Nephron progenitor cell (in vitro differentiated cells): ENCODE measurements at places on chromosomes 7 and 10.

- no peak for DNase-seq
Measured at GRCh38 chr10:122981066-122981464, 864 bp downstream of the PSTK start.

- no peak for DNase-seq
Measured at GRCh38 chr10:50572017-50572491, 51.7 kb downstream of the SGMS1 start.

DNA sequence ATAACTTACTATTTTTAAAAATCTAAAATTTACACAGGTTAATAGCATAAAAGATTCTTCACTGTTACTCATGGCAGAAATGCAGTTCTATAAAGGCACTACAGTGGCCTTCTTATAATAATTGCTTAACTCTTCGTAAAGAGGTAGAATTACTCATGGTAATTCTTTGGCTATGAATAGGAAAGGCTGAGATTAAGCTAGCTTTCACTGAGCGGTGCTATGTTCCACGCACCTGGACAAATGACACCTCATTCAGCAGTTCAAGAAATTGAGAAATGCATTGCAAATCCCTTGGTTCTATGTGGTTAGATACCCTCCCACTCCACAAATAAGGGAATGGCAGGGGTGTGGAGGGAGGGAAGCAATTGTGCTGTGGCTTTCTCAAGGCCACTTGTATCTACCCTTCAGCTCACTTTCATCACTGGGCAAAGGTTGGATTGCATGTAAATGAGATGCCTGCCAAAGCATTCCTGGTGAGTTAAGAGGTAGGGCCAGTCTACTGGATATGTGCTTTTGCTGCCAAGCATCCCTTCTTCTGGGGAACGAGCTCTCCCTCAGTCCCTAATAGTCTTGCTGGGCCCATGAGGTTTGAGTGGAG lies 210.9 kb downstream of the TEX36 start:
- DNase-seq, result no peak

GRCh38 chr10:11243425-11244222 lies 226.0 kb downstream of the CELF2 start:
- no peak for DNase-seq

DNA sequence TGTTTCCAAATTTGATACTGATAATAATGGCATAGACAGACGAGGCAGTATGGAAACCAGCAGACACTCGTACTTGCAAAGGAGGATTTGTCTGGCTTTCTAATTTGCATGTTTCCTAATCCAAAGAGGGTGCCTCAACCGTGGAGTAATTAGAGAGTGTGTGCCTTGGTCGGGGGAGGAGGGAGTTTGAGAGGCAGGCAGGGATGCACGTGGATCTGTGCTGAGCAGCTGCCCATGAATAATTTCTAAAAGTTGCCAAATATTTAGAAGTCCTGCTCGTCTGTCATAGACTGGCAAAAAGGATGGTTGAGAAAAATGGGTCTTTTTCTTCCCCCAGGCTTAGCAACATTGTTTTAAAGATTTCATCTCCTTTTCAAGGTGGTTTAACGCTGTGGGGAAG lies 69.4 kb downstream of the PTPRE start:
- DNase-seq, result no peak

- no peak for DNase-seq
Measured at GRCh38 chr10:103193820-103194529, 903 bp upstream of the NT5C2 start.

DNA sequence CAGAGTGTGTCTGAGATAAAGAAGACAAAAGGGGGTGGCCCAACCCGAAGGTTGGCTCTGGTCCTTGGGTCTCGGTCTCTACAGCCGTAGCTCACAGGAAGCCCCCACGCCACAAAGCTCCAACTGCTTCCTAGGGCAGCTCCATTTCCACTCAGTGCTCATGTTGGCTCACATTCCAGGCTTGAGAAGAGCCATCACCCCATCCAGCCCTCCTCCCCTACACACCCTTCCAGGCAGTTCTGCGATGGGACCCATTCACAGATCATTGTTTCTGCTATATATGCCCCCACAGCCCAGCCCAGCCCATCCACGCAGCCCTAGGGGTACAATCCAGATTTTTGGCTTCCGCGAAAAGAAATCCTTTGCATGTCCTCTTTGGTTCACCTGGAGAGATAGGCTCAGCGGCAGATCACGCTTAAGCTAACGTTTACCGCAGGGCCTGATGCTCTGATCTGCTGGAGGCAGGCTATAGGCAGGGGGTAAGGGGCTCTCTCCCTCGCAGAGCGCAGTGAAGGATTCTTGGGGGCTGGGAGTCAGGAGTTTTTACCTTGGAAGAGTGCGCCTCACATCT lies 6.2 kb upstream of the HOXA11 start:
- no peak for DNase-seq

DNA sequence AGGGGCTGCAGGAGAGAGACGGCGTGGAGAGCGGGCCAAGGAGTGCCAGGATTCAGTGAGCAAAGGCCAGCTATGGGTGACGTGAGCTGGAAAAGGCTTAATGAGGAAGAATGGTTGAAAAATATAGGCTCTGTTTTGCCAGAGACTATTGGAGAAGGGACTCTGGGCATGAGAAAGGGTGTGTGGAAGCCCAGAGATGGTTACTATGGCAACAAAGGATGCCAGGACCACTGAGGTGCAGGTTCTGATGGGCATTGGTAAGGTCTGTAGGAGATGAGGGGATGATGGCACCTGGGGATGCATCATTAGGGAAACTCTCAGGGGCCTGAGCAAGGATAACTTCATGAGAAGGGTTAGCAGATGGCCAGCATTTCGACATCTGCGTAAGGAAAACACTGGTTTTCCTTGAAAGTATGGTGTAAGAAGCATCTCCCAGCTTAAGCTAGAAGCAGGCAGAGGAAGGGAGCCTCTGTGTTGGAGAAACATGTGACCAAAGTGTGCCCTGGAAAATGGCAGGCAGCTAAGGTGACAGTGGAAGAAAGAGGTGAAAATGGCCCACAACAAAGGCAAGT lies 21.6 kb upstream of the FAM180A start:
- no peak for DNase-seq

- peak; percentile 99 for DNase-seq
Measured at GRCh38 chr7:44606341-44607140, at the start of gene OGDH. TSS of gene OGDH (plus strand) at chr7:44606627. CDS start at chr7:44624344, 17,717 bp downstream.

DNA sequence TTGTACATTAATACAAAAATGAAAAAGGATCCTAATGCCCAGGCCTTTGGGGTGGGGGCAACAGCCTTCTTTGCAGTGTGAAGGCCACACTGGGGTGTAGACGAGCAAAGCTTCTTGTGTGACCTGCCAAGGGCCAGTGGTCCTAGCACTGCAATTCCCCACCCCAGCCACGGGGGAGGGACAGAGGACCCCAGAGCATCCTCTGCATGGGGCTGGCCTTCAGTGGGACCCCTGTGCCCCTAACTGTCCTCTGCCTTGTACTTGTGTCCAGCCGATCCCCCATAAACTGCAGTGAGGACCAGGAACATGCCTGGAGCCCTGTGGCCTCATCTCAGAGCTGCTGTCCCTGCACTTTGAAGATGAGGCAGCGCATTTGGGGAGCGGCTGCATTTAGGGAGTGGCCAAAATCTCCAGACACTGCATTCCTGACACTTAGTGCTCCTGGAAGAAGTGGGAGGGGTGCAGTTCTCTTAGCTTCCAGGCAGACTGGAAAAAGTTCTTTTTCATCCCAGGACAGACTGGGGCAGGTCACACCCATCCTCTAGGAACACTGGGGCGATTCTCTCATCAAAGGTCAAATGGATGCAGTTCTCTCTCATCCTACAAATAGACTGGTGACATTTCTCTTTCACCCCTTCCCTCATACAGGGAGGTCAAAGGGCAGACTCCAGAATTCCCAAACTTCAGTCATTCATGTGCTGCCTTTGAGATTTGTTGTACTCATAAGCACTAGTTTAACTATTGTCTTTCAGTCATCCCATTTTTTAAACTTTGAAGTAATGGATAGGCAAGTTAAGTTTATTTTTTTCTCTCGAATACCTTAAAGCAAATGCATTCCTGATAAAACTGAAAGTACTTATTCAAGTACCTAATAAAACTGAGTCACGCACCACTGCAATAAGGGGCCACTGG lies 922 bp upstream of the MYO1G start:
- DNase-seq, result no peak

- no peak for DNase-seq
Measured at GRCh38 chr7:90424720-90425119, 21.5 kb downstream of the CLDN12 start.

- no peak for DNase-seq
Measured at GRCh38 chr7:115340828-115341227, 418.9 kb downstream of the MDFIC start.

- DNase-seq, result no peak
Measured at GRCh38 chr7:156612930-156613329, 27.6 kb upstream of the RNF32 start.

DNA sequence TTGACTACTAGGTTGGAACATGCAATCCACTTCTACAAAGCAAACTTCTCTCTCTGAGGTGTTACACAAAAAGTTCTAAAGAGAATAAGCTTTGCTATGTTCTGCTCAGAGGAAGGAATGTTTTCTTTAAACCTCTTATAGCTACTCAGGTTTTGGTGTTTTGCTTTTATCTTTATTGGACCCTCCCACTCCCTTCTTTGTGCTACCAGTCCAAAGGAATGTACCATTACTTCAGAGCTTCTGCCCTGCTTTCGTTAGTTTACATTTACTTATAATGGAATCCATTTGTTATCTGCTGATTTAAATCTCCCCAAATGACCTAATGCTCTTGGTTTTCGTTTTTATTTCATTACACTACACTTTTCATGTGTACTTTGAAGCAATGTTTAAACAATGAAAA lies 154.9 kb downstream of the ATE1 start:
- DNase-seq, result no peak

DNA sequence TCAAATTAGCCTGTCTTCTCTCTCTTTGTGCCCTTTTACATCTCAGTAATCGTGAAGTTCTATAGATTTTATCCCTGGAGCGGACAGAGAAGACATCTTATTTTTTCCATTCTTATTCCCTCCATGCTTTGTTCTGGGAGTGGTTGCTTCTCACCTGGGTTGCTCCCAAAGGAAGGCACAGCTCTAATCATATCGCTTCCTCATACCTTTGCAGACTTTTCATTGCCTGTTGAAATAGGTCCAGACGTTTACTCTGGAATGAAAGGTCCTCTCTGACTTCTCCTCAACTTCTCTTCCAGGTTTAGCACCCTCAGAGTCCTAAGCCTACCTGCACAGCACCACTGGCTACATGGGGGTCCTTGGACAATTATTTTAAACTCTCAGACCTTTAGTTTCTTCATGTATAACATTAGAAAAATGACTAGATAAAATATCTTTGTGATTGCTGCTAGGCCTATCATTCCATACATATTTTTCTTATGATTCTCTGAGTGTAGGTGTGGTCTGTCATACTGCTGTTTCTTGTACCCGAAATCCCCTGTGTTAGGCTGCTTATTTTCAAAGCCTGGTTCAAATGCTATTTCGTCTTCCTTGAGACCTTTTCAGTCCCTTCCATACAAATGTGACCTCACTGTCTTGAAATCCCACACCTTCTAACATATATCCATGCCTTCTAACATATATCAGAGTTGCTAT lies 418.1 kb downstream of the GFRA1 start:
- DNase-seq, result no peak

GRCh38 chr10:110706690-110707098 lies 62.6 kb downstream of the RBM20 start:
- DNase-seq, result no peak

DNA sequence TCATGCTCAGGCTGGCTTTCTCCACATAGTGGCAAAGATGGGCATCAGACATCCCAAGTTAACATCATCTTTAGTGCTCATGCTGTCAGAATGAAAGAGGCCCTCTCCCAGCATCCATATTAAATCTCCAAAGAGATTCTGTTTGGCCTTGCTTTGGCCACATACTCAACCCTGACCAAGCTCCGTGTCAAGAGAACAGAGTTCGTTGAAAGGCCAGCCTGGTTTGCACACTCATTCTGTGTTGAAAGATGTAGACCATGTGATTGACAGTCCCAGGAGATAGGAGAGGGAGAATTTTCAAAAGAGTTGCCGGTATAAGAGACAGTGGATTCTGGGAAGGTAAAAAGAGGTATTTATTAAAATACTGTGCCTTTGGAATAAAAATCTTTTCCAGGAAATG lies 19.7 kb downstream of the MET start:
- no peak for DNase-seq

- no peak for DNase-seq
Measured at GRCh38 chr7:37181550-37181932, 267.1 kb downstream of the ELMO1 start.

GRCh38 chr10:95482501-95483233 lies 78.5 kb downstream of the SORBS1 start:
- no peak for DNase-seq

GRCh38 chr7:70706204-70706603 lies 425.7 kb upstream of the GALNT17 start:
- DNase-seq, result no peak

DNA sequence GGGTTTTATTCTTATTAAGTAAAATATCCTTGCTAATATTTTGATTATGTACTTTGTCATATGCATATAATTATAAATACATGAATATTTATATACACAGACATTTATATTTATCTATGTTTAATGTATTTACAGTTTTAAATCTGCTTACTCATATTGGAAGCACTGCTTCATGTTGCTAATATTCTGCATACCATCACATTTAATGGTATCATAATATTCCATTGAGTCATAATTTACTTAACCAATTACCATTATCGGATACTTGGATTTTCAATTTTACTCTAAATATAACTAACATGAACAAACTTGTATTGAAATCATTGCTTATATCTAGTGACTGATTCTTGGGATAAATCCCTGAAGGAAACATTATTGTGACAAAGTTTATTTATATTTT lies 155.2 kb downstream of the MBL2 start:
- DNase-seq, result no peak

GRCh38 chr10:26468700-26469099 lies 30.6 kb downstream of the APBB1IP start:
- DNase-seq, result no peak

DNA sequence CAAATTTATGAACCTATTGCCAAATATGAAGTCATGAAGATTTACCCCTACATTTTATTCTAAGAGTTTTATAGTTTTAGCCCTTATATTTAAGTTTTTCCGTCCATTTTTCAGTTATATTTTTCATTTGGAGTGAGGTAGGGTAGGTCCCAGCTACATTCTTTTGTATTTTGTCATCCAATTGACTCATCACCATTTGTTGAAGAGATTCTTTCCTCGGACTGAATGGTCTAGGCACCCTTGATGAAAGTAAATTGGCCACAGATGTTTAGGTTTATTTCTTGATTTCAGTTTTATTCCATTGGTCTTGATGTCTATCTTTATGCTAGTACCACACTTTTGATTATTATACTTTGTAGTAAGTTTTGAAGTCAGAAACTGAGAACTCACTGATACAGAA lies 22.7 kb downstream of the CYP2C19 start:
- DNase-seq, result no peak
